ENCODE measurements at places on chromosomes 6 and 20.
A peak's percentile ranks its signal among the peaks of the same experiment; 100 is the strongest.

GRCh38 chr6:109314313-109314712 is 68.0 kb downstream of the CD164 start:
- no peak for DNase-seq

DNA sequence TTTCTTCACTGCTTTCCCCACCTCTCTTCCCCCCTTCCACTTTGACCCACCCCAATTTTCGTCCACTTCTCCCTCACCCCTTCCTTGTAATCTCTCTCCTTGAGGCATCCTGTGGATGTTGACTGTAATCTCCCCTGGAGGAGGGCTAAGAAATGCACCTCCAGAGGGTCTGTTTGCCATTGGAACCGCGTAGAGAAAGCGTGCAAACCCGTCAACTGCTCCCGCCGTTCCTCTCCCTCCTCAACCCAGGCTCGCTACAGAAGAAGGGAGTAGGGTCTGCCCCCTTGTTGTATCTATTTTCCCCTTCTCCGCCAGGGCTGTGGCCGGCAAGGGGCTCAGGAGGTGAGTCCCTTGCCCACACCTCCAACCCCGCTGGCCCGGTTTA is 502 bp upstream of the HTR1E start:
- DNase-seq: no peak

GRCh38 chr20:48779435-48779834 is 48.4 kb downstream of the PREX1 start:
- no peak for DNase-seq

DNA sequence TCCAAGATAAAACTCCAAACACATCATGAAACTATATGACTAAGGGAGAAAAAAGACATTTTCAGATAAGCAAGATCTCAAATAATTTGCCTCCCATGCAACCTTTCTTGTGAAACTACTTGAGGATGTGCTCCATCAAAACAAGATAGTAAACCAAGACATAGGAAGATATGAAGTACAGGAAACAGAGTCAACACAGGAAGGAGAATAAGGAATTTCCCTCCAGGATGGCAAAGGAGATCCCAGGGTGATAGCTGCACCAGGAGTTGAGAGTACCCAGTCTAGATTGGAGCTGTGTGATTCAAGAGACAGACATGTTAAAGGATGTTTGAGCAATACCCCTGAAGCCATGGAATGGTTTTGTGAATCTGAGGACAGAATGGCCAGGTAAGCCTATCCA is 15.3 kb downstream of the IL17A start:
- no peak for DNase-seq

DNA sequence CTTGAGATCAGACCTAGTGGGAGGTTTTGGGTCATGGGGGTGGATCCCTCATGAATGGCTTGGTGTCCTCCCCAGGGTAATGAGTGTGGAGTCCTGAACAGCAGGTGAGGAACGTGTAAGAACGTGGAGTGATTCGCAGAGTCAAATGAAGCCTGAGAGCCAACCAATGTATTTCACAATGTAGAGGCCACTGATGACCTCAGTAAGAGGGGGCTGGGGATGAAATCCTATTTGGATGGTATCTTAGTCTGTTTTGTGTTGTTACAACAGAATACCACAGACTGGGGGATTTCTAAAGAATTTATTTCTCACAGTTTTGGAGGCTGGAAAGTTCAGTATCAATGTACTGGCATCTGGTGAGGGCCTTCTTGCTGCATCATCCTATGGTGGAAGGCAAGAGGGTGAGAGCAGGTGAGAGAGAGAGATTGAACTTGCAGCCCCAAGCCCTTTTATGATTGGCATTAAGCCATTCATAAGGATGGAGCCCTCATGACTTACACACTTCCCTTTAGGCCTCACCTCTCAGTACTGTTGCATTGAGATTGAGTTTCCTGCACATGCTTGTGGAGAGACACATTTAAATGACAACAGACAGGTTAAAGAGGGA is 47.3 kb upstream of the HIVEP1 start:
- DNase-seq: peak; percentile 30

- DNase-seq: no peak
Measured at GRCh38 chr6:81838031-81838430, 85.5 kb upstream of the TENT5A start.

GRCh38 chr20:45935416-45936046 is 1.0 kb downstream of the PCIF1 start:
- no peak for DNase-seq

GRCh38 chr6:13947611-13948178 is 22.9 kb downstream of the RNF182 start:
- DNase-seq: no peak

- peak; percentile 33 for DNase-seq
Measured at GRCh38 chr6:25034431-25034921, 98.7 kb upstream of the RIPOR2 start.

DNA sequence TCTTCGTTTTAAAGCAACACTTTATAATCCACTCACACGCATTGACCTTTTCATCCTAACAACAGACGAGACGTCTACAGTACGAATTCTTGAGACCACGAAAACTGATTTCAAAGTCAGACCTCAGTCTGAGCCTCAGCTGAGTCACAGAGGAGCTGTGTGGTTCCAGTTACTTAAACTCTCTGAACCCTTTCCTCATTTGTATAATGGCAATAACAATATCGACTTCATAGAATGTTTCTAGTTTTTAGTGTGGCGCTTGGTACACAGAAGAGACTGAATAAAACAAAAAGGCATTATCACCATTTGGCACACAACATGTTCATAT is 236.9 kb downstream of the ATXN1 start:
- DNase-seq: no peak

- DNase-seq: no peak
Measured at GRCh38 chr6:156953127-156953478, 175.9 kb downstream of the ARID1B start.

DNA sequence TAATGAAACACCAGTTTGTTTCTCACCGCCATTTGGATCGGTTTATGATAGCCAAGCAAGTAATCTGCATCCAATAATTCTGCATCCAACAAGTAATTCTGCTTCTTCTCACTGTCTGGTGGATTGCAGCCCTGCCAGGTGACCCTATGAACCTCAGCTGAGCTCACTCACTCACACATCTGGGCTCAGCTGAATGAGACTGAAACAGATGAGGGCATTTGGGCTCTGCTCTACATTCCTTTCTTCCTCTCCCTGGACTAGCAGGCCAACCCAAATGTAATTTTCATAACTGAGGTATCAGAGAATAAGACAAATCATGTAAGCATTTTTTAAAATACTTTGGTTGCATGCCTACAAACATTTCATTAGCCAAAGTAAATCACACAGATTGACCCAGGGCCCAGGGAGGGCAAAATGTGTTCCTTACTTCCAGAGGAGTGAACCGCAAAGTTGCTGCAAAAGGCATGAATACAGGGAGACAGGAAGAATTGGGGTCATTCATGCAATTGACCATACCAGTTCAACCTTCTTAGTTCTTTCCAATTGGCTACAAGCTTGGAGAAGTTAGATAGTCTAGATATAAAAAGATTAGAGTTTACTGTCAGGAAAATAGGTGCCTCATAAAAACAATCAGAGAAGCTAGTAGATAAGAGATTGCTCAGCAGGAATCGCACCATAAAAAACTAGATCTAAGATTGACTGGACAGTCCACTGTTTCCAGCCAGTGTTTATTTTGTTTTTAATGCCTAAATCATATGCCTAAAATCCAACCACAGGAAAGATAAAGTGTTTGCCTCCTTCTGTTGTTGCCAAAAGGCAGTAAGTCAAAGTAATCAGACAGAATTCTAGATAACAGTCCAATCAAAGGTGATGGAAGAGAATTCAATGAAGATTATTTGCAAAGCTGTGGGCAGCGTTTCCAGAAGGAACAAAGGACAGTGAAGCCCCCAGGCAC is 43.7 kb downstream of the CBLN4 start:
- DNase-seq: no peak

DNA sequence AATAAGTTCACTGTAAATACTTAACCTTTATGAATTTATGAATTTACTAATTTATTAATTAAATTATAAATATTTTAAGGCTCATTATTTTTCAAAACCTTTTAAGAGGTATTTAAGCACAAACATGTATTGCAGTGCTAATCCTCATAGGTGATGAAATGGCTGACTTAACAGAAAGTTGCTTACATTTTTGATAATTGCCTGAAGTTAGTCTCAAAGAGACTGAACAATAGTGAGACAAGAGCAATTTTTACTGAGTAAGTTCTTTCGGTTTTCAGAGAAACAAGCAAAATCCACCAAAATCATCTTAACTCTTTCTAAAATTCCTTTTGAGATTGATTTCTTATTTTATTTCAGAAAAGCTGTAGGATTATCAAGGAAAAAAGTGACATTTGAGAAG is 137.3 kb upstream of the VGLL2 start:
- no peak for DNase-seq

GRCh38 chr6:111173946-111174345 is 86.6 kb downstream of the SLC16A10 start:
- no peak for DNase-seq

GRCh38 chr6:22413681-22414311 is 117.0 kb upstream of the PRL start:
- peak; percentile 7 for DNase-seq

GRCh38 chr6:37042150-37042549 is 36.7 kb downstream of the FGD2 start:
- no peak for DNase-seq

DNA sequence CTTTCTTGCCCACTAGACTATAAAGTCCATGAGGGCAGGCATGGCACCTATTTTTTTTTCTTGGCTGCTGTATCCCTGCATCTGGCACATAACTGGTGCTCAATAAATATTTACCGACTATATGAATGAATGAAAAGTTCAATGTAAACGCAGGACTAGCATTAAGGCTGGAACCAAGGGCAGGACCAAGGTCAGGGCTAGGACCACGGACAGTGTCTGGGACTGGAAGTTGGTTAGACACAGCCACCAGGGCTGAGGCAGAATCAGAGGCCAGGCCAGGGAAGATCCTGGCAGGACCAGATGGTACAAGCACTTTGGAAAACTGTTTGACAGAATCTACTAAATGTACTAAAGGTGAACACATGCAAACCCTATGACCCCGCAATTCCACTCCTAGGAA is 3.7 kb downstream of the TNXB start:
- peak; percentile 22 for DNase-seq

GRCh38 chr6:110530671-110531070 is 54.3 kb upstream of the SLC22A16 start:
- DNase-seq: peak; percentile 40

GRCh38 chr6:31713991-31714684 is 1.0 kb upstream of the LY6G6D start:
- no peak for DNase-seq

- DNase-seq: no peak
Measured at GRCh38 chr6:142881761-142882160, 63.2 kb downstream of the HIVEP2 start.

DNA sequence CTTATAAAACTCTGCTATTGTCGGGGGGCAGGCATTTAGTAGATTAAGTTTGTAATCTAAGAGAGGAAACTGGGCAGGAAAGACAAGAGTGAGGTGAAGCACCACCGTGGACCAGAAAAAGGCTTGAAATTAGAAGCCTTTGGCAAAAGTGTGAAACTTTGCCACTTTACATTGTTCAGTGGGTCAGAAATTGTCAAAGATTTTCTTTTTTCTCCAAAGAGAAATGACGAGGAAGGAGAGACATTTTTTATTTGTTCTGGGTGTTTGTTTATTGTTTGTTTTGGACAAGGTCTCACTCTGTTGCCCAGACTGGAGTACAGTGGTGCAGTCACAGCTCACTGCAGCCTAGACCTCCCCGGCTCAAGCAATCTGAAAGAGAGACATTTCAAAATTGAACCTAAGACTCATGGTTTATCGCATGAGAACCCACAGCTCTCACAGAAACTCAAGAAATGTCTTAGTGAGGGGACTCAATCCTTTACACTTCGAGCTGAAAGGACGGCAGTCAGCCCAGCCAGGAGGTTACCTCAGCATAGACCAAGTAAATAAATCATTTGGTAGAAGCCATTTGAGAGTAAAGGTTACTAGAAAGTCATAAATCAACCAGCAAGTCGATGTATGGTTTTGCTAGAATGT is 262.8 kb upstream of the TAB2 start:
- no peak for DNase-seq

DNA sequence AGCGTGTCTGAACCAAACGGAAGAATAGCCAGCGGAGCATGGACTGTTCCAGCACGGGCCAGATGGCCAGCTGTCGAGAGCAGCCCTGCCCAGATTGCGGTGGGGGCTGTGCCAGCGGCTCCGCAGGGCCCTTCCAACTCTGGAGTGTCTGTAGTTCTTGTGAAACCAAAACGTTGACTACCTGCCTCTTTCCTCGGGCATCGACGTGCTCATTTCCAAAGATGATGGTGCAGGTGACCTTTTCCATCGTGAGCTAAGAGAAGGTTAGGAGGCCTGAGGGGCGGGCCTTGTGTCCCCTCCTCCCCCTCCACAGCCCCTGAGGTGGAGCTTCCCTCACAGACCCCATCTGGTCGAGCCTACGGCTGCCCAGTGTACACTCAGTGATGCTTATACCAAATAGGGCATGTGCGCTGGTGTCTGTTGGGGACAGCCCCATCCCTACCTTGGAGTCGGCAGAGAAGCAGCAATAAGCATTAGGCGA is 12.9 kb upstream of the C20orf144 start:
- no peak for DNase-seq

- DNase-seq: peak; percentile 30
Measured at GRCh38 chr6:135087403-135087802, 32.8 kb upstream of the HBS1L start.

GRCh38 chr20:1323830-1324597 is 4.9 kb downstream of the SDCBP2 start:
- no peak for DNase-seq

DNA sequence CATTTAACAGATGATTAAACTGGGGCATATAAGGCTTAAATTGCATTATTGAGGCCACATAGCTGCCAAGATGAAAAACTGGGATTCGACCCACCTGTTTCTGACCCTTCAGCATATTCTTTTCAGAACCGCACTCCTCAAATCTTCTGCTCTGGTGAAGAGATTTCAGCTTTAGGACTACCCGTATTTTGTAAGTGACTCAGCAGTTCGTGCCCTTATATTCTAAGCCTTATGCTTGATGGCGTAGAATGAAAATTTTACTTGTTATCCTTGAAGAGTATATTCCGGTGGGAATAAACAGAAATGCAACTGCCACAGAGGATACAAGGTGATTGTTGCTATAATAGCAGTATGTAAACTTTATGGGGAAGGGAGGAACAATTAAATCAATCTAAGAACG is 657.1 kb downstream of the DOK5 start:
- no peak for DNase-seq
